NCI-H446 treated with DMSO at 0.1 percent for 48 hours (cell line): ENCODE measurements at places on chromosomes 3 and 15.

DNA sequence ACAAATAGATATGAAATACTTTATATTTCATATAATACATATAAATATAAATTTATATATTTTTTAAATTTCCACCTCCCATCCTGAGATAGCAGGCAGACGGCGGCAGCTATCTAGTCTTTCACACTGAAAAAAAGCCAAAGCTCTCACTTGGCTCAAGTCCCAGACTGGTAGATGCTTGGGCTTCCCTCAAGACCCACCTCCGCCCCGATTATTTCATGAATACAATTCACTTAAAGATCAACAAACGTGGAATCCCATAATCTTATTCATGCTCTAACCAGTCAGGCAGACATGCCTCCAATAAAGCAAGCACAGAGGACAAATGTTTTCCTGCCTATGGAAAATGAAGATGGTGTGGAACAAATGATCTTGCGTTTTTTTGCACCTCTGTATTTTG is 275.9 kb upstream of the NR2F2 start:
- DNase-seq, result no peak

DNA sequence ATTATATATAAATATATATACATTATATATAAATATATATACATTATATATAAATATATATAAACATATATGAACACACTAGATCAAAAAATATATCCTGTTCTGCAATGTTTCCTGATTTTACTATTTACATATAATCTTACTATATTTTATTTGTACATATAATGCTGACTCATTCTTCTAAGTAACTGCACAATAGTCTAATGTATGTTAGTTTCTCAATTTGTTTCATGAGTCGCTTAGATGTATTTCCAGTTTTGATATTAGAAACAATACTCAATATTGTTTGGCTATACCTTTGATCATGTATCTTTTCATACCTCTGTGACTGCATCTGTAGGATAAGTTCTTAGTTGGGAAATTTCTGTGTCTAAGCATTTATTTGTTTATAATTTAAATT is 669.9 kb upstream of the CCDC54 start:
- DNase-seq, result no peak

DNA sequence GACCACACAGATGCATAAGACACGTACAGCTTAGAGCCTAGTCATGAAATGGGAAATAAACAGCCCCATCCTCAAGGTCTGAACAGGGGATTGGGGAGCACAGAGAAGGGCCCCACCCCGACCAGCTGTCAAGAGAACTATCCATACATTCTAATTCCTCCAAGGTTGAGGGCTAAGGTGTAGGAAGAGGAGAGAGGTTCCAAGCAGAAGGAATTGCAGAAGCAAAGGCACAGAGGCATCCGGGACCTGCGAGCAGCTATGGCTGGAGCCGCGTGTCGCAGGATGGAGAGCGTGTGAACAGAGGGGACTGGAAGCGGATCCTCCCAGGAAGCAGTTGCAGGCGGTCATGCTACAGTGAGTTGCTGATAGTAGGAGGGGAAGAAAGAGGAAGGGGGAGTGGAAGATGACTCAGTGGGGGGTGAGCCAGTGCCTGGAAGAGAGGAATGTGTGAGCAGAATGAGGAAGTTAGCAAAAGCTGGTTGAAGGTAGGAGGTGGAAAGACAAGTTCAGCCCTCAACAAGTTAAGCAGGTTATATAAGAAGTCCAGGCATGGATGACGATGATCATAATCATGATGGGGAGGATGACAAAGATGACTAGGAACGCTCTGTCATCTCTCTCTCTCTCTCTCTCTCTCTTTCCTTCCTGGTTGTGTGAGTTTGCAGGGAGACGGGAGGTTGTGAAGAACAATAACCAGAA is 89.7 kb downstream of the LIPC start:
- DNase-seq, result no peak

DNA sequence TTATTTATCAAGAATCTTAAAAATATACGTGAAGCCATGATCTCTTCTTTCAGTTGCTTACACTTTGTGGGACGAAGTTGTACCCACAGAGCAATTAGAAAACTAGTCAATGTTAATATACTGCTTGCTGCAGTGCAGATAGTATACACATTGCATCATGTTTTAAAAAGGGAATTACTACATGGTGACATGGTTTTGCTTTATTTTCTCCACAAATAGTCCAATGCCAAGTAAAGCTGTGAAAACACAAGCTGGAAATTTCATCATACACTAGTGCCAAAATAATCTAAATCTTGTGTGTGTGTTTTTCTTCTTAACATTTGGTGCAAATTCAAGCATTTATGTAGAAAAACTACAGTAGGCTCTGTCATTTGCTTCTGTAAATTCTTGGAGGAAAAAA is 233.0 kb downstream of the EPHA3 start:
- no peak for DNase-seq

- DNase-seq, result no peak
Measured at GRCh38 chr3:150775001-150775599, 12.1 kb upstream of the SIAH2 start.

GRCh38 chr3:156290924-156291271 is 170.5 kb downstream of the KCNAB1 start:
- no peak for DNase-seq
